AG09309 (cell line): ENCODE measurements at places on chromosomes 6 and 20.

DNA sequence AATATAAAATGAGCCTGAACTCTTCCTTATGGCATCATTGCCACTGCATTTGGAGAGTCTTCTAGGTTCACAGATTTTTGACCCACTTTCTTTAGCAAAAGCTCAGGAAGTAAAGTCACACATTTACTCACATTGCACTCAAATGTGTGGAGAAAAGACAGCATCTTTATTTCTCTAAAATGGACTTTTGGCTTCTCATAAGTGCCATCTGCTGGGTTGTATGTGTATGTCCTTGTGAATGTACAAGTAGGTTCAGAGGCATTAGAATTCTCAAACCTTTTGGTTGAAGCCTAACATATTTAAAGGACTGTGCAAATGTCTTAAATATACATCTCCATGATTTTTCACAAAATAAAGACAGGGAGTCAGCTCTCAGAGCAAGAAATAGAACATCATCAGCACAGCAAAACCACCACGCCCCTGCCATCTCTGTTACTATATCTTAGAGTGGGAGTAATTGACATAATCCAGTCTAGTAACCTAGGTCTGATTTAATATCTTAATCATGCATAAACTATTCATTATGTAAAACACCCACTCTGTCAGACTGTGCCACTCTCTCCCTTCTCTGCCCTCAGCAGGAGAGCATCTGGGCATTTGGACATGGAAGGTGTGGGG lies 42.2 kb upstream of the SPTLC3 start:
- DNase-seq, result peak; percentile 25

- no peak for DNase-seq
Observed at GRCh38 chr6:27161603-27161945, 85.9 kb upstream of the PRSS16 start.

GRCh38 chr20:19070026-19070425 lies 142.4 kb upstream of the SLC24A3 start:
- DNase-seq, result no peak

GRCh38 chr6:31246051-31246521 lies 25.8 kb downstream of the HLA-C start:
- peak; percentile 24 for DNase-seq

GRCh38 chr6:26122005-26122388 lies 34.8 kb downstream of the HFE start:
- no peak for DNase-seq

DNA sequence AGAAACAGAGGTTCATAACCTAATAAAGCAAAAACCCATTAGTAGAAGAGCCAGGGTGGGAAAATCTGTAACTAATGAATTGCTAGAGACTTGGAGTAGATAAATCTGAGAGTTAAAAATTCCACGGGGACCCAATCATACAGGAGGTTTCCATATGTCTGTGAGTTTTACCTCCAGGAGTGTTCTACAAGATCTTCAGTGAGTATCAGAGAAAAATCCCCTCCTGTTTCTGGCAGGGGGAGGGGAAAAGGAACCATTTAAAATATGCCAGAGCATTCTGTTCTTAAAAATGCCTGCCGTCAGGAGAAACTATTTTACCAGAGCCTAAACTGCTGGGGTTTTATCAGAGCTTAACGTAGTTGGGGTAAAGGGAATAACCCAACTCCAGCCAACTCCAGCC lies 54.0 kb upstream of the PLN start:
- no peak for DNase-seq

- DNase-seq, result no peak
Observed at GRCh38 chr6:147515327-147515726, 6.8 kb downstream of the SAMD5 start.

DNA sequence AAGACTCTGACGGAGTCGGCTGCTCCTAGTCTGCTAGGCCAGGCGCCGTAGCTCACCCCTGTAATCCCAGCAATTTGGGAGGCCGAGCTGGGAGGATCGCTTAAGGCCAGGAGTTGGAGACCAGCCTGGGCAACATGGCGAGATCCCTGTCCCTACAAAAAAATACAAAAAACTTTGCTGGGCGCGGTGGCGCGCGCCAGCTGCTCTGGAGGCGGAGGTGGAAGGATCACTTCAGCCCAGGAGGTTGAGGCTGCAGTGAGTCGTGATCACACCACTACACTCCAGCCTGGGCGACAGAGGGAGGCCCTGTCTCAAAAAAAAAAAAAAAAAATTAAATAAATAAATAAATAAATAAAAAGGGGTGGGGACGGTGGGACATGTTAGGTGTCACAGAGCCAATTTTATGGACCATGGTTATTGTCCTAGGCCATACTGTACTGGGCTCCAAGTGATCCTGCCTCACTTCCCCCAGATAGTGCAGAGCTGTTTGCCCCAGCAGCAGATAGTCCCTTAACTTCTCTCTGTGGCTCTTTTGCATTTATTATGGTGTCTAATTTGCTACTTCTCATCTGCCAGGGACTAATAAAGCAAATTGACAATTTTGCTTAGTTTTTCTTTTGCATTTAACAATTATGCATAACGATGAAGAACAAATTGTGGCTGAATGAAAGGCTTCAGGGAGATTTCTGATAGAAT lies 5.2 kb downstream of the PI16 start:
- no peak for DNase-seq

DNA sequence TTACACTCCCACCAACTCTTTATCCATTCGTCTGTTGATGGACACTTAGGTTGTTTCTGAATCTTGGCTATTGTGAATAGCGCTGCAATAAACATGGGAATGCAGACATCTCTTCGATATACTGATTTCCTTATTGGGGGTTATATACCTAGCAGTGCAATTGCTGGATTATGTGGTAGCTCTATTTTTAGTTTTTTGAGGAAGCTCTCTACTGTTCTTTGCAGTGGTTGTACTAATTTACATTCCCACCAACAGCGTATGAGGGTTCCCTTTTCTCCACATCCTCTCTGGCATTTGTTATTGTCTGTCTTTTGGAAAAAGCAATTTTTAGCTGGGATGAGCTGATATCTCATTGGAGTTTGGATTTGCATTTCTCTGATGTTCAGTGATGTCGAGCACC lies 4.6 kb upstream of the PFDN4 start:
- DNase-seq, result no peak

DNA sequence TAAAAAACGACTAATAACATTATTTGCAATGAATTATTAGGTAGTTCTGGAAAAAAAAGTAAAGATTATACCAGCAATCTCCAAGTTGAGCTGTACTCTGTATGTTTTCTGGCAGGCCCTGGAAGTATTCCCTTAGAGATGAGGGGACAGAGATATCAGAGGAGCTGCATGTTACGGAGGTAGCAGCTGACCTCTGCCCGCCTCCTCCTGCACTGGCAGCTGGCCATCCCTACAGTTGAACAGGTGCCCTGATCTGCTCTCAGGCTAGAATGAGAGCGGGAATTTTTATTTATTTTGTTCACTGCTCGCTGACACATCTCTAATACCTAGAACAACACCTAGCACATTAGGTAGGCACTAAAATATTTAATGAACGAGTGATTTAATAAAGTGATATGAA lies 23.1 kb downstream of the FBXL4 start:
- DNase-seq, result no peak

DNA sequence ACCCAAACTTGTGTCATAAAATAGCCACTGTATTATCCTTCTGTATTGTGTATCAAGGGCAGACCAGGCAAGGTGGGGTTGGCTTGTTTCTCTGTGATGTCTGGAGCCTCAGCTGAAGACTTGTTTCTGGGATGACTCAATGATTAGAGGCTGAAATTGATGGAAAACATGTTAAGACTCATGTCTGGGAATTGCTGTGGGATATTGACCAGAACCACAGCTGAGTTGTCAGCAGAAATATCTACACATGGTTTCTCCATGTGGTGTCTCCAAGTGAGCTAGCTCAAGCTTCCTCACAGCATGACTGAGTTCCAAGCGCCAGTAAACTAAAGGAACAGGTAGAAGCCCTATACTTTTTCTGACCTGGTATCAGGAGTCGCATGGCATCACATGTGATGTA lies 128.5 kb upstream of the SYNDIG1 start:
- no peak for DNase-seq

DNA sequence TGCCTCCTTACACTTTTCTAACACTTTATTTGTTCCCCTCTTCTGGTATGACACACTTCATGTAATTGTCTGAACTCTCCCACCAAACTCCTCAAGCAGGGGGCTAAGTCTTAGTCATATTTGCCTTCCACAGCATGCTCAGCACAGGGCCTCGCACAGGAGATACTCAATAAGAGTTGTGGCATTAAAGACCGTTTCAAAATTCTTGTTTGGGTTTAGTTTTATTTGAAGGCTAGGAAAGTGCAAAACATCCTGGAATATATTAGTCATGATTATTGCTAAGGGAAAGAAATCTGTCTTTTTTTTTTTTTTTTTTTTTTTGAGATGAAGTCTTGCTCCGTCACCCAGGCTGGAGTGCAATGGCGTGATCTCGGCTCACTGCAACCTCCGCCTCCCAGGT lies 137.6 kb upstream of the ECI2 start:
- DNase-seq, result peak; percentile 3

DNA sequence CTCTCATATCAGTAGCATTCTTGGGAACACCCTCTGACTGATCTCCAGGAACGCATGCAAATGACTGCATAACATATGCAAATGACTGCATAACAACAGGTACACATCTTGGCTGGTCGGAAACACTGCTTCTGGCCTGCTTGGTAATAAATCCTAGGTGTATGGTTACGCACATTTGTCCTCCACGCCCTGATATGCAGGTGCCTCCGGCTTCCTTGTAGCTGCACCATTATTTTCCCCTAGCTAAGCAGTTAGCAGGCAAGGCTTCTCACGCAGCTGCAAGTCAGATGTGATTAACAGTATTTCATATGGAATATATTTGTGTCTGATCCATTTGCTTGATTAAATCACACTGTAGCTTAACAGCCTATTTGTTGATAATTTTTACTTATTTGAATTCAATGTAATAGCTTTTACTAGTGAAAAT lies 5.9 kb downstream of the RPS6KA2 start:
- DNase-seq, result no peak

DNA sequence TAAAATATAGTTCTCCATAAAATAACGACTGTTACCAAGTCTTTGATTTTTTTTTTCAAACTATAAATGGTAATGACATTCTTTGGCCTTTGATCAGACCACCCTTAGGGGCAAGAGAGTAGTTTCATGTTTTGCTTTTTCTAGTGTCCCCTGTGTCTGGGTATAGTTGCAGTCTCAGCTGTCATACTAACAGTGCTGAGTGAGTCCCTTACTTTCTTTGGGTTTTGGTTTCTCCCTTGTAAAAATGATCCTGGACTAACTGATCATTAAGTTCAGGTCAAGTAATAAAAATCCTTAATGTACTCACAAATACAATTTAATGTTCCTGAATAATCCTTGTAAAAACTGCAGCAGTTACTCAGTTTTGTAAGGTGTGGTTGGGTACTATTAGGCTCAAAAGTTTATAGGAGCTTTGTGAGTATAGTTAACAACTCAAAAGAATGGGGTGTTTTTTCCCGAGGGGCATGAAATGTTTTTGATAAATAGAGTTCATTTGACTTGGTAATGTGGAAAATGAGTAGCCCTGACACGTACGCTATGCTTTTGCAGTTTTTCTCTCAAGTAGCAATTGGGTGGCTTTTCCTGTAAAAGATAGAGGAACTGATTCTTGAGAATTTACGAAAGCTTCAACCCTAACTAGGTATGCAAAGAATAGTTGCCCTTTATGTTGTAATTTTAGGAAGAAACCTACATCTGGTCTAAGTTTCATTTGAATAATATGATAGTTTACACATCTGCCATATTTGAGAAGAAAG lies 6.2 kb downstream of the PTPN1 start:
- DNase-seq, result no peak

DNA sequence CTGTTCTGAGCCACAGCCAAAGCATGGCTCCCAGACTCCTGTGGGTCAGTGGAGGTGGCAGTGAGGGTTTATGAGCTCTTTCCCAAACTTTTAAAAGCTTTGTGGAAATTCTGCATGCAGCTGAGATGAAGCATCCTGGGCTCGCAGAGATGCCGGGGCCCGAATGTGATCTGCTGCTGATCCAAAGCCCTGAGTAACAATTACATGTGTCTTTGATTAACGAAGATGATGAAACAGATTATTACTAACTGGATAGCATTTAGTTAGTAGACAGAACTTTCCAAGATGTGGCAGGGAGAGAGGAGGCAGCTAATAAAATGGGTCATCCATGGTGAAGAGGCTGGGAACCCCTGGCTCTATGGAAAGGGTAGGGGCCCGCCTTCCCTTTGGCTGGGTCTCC lies 43.9 kb upstream of the MDFI start:
- peak; percentile 84 for DNase-seq
